ENCODE measurements at places on chromosomes 5 and 9. TPM values are rescaled to one million over a fixed set of nuclear protein-coding genes. Genes with fewer than 3 reads are reported as not detected.

DNA sequence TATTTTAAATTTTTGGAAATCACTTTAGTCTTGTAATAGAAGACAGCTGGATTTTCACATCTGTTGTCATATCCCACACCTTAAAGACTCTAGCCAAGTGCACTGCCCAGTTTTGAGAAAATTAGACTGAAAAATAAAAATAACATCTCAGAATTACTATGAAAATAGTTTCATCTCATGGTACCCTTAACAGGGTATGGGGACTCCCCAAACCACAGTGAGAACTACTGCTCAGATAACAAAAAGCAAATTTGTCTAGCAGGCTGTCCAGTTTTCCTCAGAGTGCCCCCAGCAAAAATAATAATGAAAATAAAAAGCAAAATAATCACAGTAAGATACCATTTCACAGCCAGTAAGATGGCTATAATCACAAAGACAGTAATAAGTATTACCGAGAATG lies 6.5 kb downstream of the UBQLN1 start:
- no peak overlapping the region for H3K4me3 ChIP-seq
- no peak for DNase-seq
- no peaks in the 10 kb centered on the region for H3K4me1 ChIP-seq
- no peaks in the 10 kb centered on the region for H3K27me3 ChIP-seq
- no peaks in the 10 kb centered on the region for H3K36me3 ChIP-seq

DNA sequence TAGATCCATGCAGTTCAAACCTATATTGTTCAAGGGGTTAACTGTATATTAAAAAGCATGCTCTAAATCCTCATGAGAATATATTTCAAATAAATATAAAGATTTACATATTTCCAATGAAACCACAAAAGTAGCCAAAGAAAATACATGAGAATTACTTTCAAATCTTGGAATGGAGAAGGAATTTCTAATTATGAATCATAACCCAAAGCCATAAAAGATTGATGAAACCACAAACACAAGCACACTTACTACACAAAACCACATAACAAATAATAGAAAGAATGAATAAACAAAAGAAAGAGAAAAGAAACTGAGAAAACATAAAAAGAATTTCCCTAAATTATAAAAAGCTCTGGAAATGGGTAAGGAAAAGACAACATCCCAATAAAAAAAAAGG lies 16.0 kb downstream of the ERP44 start:
- H3K27me3 ChIP-seq, result no peaks in the 10 kb centered on the region
- no peak overlapping the region for H3K4me3 ChIP-seq
- peaks cover 5% of the 10 kb centered on the region for H3K4me1 ChIP-seq

DNA sequence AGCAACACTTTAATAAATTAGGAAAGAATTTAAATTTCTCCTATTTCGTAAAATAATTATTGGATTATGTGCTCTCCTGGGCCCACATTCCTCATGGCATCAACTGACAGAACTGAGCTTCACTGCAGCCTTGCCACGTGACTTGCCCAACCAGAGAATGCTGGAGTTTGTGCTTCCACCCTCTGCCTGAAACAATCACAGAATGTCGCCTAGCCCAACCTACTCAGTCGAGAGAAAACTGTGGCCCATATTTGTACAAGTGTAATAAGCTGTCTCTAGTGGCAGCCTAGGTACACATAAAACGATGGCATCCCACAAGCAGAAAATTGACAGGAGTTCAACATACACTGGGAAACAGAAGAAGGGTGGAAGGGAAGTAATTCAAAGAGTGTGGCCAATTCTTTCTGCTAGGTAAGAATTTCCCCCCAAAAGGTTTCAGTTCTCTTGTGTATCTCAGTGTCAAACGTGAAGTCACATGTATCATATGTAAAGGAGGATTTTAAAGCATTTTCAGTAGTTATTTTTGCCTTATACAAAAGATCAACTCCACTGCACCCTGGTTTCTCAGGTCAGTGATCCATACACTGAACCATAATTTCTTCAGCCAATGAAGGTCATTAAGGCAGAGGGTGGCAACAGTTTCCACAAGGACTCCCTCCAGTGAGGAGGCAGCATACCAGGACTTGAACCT lies 41.7 kb downstream of the ZNF608 start:
- DNase-seq, result no peak
- no peak overlapping the region for H3K4me3 ChIP-seq
- peaks cover 9% of the 10 kb centered on the region for H3K4me1 ChIP-seq

DNA sequence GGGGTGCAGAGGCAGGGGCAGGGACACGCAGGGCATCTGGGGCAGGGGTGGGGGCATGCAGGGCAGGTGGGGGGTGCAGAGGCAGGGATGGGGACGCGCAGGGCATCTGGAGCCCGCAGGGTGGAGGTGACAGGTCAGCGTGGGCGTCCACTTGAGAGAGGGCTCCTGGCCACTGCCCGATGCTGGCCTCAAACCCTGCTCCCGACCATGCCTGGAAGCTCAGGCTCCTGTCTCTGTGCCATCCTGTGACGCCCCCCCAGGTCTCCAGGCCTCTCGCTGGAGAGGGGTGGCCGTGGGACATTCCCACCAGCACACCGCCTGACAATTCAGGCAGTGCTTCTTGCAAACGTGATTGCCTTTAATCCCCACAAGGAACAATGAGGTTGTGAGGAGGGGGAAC lies 33.0 kb downstream of the ZDHHC11B start:
- H3K4me1 ChIP-seq, result no peaks in the 10 kb centered on the region
- DNase-seq, result no peak
- H3K27ac ChIP-seq, result no peak overlapping the region
- peaks cover 5% of the 10 kb centered on the region for H3K27me3 ChIP-seq

Gene CTXN3
- total RNA-seq, result not detected

Gene GABRB2
- not detected for total RNA-seq

- no peaks in the 10 kb centered on the region for H3K27me3 ChIP-seq
- no peak overlapping the region for H3K4me3 ChIP-seq
Measured at GRCh38 chr5:174511714-174512253, 212.6 kb upstream of the MSX2 start.

Gene CYLC2
- not detected for total RNA-seq

Gene MLANA
- total RNA-seq, result not detected

Gene PCDHA9
- under 0.01 TPM for total RNA-seq

Gene C5orf58
- not detected for total RNA-seq

Gene PRUNE2
- total RNA-seq, result 1.4 TPM
